ENCODE measurements at places on chromosomes 11 and 22. TPM values are rescaled to one million over a fixed set of nuclear protein-coding genes. Genes with fewer than 3 reads are reported as not detected.

- DNase-seq = no peak
Measured at GRCh38 chr11:82865841-82866240, 34.4 kb downstream of the PRCP start.

DNA sequence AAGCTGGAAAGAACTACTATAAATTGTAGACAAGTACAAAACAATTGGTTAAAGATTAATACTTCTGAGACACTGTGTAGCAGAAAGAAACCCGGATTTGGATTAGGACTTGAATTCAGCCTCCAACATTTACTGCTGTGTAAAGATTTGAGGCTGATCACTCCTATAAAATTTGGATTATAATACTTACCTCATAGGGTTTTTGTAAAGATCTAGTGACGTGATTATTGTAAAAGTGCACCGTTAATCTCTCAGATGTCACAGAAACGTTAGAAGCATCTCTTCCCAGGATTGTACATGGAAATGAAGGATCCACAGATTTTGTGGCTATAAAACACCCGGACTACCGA, 323 bp upstream of the HIKESHI start:
- no peak for DNase-seq

- no peak for DNase-seq
Measured at GRCh38 chr22:28711820-28712777, 29.5 kb downstream of the CHEK2 start.

DNA sequence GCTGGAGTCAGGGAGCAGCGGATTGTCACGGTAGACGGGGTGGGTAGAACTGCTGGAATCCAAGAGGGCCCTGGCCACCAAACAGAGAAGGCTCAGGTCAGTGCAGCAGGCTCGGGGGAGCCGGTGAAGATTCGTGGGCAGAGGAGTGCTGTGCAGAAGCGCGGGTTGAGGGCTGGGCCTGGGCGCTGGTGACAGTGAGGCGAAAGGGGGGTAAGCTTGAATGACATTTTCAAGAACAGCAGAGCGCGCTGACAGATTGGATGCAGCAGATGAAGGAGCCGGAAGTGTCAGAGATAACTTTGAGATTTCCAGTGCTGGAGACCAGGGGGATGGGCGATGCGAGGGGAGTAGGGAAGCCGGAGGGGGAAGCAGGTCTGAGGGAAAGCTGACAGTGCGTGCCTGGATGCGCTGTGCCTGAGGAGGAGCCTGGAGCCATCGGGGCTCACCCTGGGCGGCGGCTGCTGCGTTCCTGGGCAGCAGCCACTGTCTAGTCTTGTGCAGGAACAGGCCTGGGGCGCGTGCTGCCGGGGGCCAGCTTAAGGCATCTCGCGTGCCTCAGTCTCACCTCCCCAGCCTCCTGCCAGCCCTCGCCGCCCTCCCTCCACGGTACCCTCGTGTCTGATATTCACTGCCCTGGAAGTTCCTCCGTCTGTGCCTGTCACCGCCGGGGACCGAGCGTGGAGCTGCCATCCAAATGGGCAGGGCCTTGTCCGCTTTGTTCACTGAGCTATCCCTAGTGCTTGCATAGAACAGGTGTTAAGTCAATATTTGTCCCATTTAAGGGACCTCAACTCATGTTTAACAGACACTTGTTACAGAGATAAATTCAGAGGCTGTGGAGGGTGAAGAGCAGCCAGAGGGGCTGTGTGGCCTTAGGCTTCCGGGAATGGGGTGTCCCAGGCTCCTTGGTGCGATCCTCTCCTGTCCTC, 5.2 kb downstream of the GRIK4 start:
- no peak for DNase-seq

OR51B4 gene
- not detected for total RNA-seq
